ENCODE measurements at places on chromosomes 2 and 18.

- no peak for DNase-seq
Measured at GRCh38 chr18:39019989-39020388, 1454.4 kb upstream of the CELF4 start.

DNA sequence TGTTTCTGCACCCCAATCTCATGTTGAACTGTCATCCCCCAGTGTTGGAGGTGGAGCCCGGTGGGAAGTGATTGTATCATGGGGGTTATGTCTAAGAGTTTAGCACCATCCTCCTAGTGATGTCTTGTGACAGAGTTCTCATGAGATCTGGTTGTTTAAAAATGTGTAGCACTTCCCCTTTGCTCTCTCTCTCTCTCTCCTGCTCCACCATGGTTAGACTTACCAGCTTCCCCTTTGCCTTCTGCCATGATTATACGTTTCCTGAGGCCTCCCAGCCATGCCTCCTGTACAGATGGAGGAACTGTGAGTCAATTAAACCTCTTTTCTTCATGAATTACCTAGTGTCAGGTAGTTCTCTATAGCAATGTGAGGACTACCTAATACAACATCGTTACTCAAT lies 396.9 kb upstream of the LRATD1 start:
- DNase-seq: no peak

DNA sequence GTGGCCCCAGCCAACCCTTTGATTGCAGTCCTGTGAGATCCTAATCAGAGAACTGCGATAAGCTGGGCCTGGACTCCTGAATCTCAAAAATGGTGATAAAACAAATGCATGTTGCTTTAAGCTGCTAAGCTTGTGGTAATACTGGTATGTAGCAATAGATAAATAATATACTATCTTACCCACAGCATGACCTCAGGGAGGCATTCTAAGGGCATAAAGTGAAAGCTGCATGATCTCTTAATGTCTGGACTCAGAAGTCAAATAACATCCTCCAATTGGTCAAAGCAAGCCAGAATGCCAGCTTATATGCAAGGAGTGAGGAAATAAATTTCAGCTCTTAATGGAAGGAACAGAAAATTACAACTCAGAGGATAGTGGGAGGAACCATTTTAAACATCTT lies 246.1 kb downstream of the FSIP2 start:
- no peak for DNase-seq

GRCh38 chr2:20446255-20446916 lies 488 bp upstream of the RHOB start:
- peak; percentile 43 for DNase-seq

- no peak for DNase-seq
Measured at GRCh38 chr2:206218796-206219499, 55.5 kb upstream of the ZDBF2 start.

- no peak for DNase-seq
Measured at GRCh38 chr18:65606551-65607130, 144.2 kb upstream of the CDH7 start.

DNA sequence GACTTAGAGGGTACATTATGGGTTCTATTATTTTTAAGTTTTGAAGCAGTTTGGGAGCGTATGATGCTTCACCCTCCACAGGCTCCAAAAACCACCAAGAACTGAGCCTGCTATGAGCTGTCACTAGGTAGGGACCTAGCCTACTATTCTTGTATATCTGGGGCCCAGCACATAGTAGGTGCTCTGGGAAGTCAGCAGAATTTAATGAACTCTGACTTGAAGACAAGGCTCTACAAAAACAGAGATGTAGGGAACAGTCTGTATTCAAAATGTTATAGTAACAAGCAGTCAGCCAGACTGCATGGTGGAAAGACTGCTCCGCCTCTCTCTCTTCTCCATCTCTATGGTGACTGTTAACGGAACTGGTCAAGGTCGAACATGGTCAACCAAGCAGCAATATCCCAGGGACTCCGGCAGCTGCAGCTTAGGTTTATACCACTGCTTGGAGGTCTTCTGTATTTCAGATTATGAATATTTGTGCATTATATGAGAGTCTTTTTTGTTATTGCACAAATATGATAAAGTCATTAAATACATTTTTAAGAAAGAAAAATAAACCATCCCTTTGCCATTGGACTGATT lies 22.2 kb upstream of the YWHAQ start:
- no peak for DNase-seq

- no peak for DNase-seq
Measured at GRCh38 chr18:70425236-70425635, 136.4 kb downstream of the SOCS6 start.

GRCh38 chr18:58253871-58254270 lies 209.8 kb downstream of the NEDD4L start:
- no peak for DNase-seq

DNA sequence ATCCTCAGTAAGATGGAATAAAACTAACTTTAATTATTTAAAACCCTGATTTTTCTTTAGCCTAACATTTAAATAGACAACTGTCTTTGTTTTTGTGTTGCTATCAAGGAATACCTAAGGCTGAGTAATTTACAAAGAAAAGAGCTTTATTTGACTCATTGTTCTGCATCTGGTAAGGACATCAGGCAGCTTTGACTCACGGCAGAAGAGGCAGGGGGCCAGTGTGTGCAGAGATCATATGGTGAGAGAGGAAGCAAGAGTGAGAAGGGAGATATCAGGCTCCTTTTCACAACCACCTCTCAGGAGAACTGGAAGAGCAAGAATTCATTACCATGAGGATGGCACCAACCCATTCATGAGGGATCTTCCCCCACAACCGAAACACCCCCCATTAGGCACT lies 64.6 kb upstream of the TFPI start:
- DNase-seq: no peak

GRCh38 chr18:59266886-59267502 lies 6.3 kb downstream of the RAX start:
- DNase-seq: no peak

- no peak for DNase-seq
Measured at GRCh38 chr2:134586326-134586965, 132.4 kb downstream of the TMEM163 start.

GRCh38 chr18:59706499-59706898 lies 9.3 kb upstream of the CCBE1 start:
- DNase-seq: no peak

- DNase-seq: no peak
Measured at GRCh38 chr2:28161466-28161865, 231.2 kb upstream of the FOSL2 start.

DNA sequence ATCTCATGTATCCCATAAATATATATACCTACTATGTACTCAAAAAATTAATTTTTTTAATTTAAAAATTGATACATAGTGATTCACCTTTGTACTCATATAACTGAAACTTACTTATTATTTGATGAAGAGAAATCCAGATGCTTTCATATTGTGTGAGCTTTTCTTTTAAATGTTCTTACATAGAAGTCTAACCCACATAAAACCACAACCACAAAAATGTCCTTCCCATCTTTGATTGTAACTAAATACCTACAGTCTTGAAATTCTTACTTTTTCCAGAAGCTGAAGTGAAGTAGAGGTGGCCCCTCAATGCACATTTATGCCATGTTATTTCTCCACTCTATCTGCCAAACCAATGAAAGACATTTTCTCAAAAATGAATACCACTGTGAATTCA lies 117.9 kb upstream of the COL5A2 start:
- no peak for DNase-seq

- peak; percentile 63 for DNase-seq
Measured at GRCh38 chr2:197599285-197599965, 76.0 kb downstream of the RFTN2 start.

DNA sequence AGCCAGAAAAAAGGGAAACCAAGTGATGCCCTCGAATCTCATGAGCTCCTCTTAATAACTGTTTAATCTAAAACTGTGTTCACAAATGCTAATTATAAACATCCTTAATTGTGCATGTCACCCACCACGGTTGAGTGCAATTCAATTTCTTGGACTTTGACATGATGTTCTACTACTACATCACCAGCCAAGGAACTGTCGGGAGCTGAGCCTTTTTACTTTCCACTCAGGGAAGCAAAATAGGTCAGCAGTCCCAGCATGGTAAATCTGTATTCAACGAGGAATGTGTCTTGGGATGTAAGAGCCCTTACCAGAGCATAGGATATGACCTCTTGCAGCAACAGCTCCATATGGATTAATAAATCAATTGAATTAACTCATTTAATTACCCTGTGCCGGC lies 20.8 kb upstream of the REG3G start:
- no peak for DNase-seq

DNA sequence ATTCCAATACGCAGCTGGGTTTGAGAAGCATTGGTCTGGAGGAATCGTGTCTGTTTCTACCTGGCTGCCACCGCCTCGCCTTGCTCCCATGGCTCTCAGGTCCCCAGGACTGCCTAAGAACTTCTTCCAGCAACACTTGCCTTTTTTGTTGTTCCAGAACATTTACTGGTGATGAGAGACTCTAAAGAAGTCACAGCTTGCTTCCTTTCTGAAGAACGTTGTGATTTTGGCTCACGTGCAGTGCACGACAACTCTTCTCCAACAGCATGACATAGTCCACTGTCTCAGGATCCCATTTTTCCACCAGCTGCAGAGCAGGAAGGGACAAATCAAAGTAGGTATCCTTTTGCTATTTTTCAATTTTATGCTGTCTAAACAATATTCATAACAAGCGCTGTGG lies 940.9 kb downstream of the SLC4A3 start:
- DNase-seq: no peak

DNA sequence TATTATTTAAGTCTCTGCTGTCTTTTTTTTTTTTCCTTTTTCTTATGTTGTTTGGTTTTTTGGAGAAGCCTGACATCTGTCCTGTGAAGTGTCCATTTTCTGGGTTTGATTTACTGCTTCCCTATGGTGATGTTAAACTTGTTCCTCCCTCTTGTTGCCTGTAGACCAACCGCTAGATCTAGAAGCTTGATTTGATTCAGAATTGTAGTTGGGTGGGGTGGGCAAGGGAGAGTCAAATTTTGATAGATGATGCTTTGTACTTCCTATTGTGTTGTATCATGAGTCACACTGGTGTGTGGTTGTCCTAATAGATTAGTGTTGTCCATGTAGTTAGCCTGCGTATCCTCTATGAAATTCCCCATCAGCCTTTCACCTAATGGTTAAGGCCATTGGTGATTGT lies 35.4 kb downstream of the CAB39 start:
- DNase-seq: no peak

DNA sequence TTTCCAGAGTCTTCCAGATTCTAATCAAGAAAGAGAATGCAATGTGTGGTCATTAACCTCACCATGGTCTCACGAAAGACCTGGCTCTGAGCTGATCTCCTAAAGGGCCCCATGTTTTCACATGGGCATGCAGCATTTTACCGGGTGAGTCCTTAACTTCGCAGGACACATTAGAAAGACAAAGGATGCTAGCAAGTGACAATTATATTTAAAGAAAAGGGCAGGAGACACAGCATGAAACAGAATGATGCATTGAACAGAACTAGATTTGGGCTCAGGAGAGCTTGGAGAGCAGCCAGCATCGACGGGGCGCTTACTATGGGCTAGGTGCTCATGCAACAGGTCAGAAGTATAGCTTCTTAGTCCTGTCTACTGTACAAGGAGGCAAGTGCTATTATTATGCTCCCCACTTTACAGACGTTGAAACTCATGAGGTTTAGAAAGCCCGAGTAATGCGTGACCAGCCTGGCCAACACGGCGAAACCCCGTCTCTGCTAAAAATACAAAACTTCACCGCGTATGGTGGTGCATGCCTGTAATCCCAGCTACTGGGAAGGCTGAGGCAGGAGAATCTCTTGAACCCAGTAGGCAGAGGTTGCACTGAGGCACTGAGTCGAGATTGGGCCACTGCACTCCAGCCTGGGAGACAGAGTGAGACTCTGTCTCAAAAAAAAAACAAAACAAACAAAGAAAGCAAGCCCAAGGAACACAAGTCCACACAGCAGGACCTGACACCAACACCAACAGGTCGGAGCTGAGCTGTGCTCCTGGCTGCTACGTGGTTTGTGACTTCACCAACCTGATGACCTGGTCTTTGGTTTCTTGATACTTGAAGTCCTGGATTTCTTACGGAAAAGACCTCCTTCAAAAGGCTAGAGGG lies 16.1 kb downstream of the MBP start:
- DNase-seq: no peak

All from iPS-NIHi11 (cell line).